ENCODE measurements at places on chromosomes 7 and 10.

GRCh38 chr10:100109670-100110069 lies 28.0 kb upstream of the CPN1 start:
- no peak for DNase-seq

DNA sequence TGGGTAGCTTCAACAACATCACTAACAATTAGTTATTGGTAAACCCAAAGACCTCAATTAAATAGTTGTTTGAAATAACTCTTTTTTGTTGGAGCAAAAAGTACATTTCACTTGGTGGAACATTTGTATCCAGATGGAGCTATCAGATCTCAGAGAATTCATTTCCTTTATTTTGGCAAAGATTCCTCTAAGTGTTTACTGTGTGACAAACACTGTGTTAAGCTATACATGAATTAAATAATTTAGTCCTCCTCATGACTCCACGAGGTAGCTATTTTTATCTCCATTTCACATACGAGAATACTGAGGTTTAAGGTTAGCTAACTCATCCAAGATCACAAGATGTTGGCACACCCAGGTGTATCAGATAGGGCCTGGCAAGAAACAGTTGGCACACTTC lies 104.0 kb upstream of the IMMP2L start:
- DNase-seq: no peak

DNA sequence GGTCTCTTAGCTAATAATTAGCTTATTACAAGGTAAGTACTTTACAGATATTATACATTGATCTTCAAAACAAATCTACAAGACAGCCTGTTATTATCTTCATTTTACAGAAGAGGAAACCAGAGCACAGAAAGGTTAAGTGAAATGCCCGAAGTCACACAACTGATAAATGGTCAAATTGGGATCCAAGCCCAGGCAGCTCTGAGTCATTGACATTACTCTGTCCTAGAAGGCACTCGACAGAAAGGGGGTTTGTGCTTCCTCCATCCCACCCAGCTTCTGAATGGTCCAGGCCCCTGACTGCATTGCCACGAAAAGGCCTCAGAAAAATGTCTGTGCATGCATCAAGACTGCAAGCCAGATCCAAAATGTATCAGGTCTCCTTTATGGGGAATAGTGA lies 81.3 kb upstream of the ZNF438 start:
- no peak for DNase-seq

GRCh38 chr7:12941512-12941911 lies 254.1 kb downstream of the ARL4A start:
- no peak for DNase-seq

DNA sequence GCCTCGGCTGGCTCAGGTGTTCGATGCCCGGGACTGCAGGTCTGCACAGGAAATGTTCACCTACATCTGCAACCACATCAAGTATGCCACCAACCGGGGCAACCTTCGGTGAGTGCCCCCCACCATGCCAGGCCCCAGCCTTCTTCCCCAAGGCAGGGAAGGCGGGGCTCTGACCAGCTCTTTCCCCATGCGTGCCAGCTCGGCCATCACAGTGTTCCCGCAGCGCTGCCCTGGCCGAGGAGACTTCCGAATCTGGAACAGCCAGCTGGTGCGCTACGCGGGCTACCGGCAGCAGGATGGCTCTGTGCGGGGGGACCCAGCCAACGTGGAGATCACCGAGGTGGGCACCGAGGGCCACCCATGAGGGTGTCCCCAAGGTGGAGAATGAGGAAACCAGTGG lies 7.5 kb downstream of the NOS3 start:
- DNase-seq: no peak

- DNase-seq: no peak
Observed at GRCh38 chr7:73642834-73643233, 18.5 kb upstream of the MLXIPL start.

GRCh38 chr7:126723966-126724544 lies 528.7 kb downstream of the GRM8 start:
- no peak for DNase-seq

DNA sequence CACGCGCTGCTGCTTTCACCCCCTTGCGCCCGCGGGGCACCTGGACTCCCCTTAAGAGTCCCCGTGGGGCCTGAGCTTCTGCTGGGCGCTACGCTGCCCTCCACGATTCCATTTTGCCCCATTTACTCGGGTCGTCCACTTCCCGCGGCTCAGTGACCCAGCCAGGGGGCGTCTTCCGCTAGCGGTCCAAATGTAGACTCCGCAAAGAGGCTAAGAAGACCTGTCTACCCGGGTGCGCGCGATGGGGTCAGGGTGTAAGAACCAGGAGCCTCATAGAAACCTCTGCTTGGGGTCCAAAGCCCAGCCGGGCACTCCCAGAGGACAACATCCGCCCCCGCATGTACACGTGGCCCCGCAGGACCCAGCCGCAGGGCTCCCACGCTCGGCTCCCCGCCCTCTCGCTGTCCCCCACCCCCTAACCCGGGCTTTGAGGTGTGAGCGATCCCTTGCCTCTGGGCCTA lies 5.2 kb upstream of the HMX2 start:
- DNase-seq: no peak

DNA sequence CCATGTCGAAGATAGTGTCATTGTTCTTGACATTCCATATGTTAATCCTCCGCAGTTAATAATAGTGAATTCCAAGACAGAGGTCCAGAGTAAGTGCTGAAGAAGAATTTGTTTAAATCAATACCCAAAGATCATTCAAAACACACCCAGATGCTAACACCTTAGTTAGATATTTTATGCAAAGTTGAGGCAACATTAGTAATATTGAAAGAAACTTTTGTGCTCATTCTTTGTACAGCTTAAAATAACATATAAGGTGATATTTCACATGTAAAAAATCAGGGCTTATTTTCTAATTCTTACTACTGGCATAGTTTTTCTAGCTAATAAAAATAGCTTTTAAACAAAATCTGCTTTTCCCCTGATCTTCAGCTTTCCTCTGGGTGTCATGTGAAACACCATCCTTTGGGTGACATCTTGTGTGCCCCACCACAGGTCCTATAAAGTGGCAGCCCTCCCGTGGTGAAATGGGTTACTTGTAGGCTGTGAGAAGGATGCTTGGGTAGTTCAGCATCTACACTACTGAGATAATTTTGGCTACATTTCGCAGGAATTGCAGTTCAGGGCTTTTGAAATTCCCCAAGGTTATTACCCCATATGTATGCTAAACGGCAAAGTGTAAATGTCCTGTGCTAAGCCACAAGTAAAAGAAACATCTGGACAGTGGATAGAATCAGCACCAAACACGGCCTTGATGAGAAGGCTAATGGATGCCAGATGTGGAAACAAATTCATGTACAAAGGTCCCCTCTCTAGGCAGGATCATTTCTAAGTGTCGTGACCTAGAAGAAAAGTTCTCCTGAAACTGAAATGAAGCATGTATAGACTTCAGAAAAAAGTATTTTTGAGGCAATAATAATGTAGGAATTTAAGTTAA lies 105.4 kb downstream of the GRM3 start:
- DNase-seq: no peak

DNA sequence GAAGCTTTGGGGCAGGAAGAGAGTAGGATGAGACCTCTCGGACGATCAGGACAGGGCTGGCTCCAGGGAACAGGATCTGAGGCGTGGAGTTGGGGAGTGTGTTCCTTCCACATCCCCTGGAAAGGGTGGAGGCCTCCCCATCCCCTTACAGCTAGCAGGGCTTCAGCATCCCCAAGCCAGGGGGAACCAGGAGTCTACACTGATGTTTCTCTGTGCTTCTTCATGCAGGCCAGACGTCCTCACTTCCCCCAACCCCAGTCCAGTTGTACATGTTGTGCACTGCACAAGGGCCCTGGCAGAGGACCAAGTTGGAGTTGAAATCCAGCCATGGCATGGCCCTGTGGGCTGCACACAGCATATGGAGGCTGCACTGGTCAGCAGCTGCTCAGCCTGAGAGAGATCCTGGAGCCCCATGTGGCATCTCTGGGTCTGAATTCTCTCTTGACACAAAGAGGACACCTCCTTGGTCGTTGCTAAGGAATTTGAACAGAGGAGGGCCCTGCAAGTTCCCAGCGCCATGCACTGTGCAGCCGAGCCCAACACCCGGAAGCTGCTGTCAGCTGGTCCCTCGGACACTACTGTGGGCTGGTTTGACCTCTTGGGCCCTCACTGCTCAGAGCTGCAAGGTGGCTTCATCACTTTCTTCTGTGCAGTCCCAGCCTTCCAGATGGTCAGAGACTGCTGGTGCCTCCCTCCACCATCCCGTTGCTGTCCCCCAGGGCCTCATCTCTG lies 181.1 kb downstream of the DNAJB6 start:
- peak; percentile 61 for DNase-seq

DNA sequence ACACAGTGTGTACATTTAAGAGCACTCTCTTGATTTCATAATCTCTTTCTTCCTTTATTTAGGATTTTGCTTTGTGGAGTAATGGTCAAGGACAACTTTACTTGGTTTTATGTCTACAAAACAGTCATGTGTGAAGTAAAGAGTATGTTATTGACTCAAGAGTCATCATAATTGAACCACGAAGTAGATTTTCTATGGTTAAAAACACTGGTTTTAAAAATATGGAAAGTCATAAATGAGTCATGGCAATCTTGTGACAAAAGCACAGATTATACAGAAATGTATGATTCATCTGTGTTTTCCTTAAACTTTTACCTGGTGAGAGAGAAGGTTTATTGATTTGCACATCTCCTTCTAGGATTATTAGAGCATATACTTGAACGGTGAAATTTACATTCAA lies 969.7 kb downstream of the GATA3 start:
- DNase-seq: no peak

GRCh38 chr10:71372882-71373495 lies 23.7 kb upstream of the CDH23 start:
- peak; percentile 83 for DNase-seq

DNA sequence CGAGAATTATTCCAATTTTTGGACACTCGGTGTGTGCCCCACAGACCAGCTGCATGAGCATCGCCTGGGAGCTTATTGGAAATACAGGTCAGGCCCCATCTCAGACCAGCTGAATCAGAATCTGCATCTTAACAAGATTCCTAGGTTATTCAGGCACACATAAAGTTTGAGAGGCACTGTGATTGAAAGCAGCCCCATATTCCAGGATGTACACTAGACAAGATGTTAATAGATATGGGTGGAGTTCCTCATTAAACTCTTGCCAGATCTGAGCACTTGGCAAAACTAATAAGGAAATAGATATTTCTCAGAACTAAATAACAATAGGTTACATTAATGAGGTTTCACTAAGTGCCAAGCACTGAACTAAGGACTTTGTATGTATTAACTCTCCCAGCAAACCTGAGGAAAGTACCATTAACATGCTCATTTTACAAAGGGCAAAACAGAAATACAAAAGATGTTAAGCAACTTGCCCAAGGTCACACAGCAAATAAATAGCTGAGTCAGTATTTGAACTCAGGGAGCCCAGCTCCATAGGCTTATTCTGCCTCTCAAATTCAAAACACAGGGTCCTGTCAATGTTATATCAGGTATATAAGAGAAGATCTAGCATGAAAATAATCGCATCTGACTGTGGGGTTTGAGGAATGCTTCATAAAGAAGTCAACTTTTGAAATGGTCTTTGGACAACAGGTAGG lies 29.9 kb downstream of the PPP1R3C start:
- no peak for DNase-seq

DNA sequence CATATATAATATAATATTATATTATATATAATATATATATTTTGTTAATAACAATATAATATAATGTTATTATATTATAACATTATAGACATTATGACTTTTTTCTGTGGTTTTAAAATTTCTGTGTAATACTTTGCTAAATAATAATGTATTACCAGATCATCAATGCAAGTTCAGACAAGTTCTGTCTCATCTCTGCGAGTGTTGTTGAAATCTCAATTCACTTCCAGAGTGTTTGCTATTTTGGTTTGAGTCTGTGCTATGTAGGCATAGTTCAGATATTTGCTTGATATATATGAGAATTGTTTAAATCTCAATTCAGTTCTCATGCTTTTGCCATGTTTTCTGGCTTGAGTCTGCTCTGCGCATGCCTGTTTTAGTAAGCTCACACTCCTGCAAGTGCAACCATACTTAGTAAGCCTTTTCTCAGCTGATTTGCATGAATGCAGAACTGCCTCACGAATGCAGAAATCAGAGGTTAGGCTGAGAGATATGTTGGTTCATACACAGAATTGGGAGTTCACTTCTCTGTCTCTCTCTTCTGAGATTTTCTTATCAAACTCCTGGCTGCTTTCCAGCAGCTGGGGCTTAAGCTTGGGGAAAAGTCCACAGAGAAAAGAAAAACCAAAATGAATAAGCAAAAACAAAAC lies 830.2 kb upstream of the SORCS1 start:
- no peak for DNase-seq

- DNase-seq: no peak
Observed at GRCh38 chr10:47112612-47113011, 187.4 kb upstream of the GDF10 start.

DNA sequence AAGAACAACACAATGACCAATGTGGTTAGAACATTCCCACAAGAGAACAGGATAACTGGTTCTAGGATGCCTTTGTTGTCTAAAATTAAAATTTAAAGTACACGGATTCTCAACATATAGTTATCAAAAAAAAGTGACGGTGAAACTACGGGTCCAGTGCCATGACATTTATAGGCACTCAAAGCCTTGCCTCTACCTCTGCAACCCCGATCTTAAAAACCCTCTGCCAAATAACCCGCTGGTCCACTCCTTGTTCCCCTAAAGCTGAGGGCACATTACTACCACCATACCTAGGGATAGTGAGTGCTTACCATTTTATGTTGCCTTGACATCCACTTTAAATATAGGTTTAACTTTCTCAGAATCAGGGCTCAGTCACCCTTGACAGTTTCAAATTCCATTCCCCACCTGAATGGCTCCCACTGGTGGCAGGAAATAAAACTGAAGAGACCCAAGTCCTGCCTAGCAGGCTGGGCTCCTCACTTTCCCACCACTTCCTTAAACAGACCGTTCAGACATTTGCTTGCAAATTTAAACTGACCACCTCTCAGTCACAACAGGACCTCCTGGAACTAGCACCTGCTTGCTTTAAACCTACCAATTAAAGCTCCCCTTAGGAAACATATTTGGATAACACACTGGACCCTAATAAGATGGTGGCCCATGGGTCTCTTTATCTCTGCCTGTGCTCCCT lies 169.9 kb upstream of the ASAH2 start:
- no peak for DNase-seq

DNA sequence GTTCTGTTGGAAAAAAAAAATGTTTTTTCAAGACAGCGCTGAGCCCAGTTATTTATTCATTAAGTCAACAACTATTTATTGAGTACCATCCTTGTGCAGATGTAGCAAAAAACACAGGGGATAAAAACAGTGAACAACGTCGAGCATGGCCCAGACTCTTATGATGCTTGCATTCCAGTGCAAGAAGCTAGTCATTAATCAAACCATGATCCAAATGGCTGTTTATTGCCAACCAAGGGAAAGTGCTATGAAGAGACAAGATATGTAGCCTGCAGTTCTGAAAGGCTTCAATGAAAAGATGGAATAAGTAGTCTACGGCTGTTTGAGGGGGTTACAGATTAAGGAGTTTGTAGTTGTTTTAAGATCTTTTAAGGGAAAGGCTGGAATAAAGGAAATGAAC lies 262.3 kb downstream of the NEBL start:
- no peak for DNase-seq

DNA sequence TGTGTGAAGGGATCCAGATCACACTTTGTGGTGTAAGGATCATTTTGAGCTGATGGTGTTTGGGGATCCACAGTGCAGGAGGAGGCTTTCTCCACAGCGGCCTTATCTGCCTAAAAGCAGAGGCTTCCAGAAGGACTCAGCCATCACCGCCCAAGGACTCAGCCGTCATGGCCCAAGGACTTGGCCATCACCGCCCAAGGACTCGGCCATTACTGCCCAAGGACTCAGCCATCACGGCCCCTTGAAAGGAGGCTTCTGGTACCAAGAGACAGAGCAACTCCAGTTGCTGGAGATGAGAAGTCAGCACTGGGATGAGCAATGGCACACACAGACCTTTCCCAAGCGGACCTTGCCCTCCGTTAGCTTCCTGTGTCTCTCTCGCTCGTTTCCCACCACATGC lies 6.0 kb upstream of the CFAP46 start:
- DNase-seq: no peak
